Astrocyte (in vitro differentiated cells and primary cell): ENCODE measurements at places on chromosomes 4 and X. TPM values are rescaled to one million over a fixed set of nuclear protein-coding genes. Genes with fewer than 3 reads are reported as not detected.

- H3K27me3 ChIP-seq = no peaks in the 10 kb centered on the region
- no peaks in the 10 kb centered on the region for H3K4me1 ChIP-seq
- no peak for DNase-seq
- no peak overlapping the region for H3K27ac ChIP-seq
- H3K36me3 ChIP-seq = no peaks in the 10 kb centered on the region
Measured at GRCh38 chr4:88169298-88169697, 10.9 kb upstream of the ABCG2 start.

- H3K27ac ChIP-seq = no peak overlapping the region
- H3K36me3 ChIP-seq = no peaks in the 10 kb centered on the region
- H3K4me1 ChIP-seq = no peaks in the 10 kb centered on the region
- H3K27me3 ChIP-seq = no peaks in the 10 kb centered on the region
Measured at GRCh38 chr4:53089936-53090729, 228.0 kb downstream of the RASL11B start.

GRCh38 chr4:155828628-155829027 is 37.4 kb downstream of the ASIC5 start:
- H3K27ac ChIP-seq = no peak overlapping the region
- DNase-seq = peak; percentile 73
- no peaks in the 10 kb centered on the region for H3K36me3 ChIP-seq
- no peaks in the 10 kb centered on the region for H3K4me1 ChIP-seq

DNA sequence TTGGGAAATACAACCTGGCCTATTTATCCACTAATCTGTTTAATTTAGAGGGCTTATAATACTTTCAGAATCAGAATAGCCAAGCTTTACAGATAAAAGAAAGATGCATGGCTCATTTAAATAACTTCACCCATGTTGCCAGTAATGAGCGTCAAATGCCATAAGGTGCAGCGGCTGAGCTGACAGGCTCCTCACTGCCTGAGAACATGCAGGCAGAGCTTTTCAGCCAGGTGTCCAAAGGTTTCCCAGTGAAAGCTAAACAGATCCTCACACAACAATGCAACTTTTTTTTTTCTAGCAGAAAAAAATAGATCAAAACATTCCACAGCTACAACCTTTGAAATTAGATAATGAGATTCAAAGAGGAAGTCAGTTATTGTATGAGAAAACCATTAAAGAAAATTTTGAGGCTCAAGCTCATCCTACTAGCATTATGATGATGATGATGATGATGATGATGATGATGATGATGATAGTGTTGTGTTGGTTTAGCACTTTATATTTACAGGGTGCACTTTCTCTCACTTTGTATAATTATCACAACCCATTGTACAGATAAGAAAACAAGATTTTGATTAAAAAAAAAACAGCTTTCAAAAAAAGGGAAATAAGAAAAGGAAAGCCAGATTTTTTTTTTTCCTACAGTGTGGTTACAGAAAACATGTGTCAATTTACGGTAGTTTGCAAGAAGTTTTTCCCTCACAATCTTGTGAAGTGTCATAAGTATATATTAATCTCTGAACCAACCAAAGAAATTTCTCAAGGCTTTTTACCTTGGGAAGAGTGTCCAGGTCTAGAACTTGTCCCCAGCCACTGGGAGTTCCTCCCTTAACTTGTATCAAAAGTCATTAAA is 12.2 kb upstream of the TNIP3 start:
- H3K27me3 ChIP-seq = no peaks in the 10 kb centered on the region
- no peaks in the 10 kb centered on the region for H3K4me1 ChIP-seq
- H3K4me3 ChIP-seq = no peak overlapping the region
- no peaks in the 10 kb centered on the region for H3K36me3 ChIP-seq
- no peak overlapping the region for H3K27ac ChIP-seq
- no peak for DNase-seq

The FGFRL1 gene
- total RNA-seq = 64.2 and 64.9 TPM in 2 replicates

The CAPN6 gene
- total RNA-seq = 3.9 and 9.4 TPM in 2 replicates

The TLR10 gene
- total RNA-seq = not detected in 2 replicates

The USP17L24 gene
- not detected in 2 replicates for total RNA-seq

The TCEAL2 gene
- total RNA-seq = 1.0 and 1.8 TPM in 2 replicates
